Right lung (tissue), 10 donors: ENCODE measurements at places on chromosomes 7 and 10. TPM values are rescaled to one million over a fixed set of nuclear protein-coding genes. Genes with fewer than 3 reads are reported as not detected.

Gene TMEM213
- polyA plus RNA-seq, result 0.57 TPM

Gene TSPAN12
- 47.0 TPM for polyA plus RNA-seq

Gene CCL24
- polyA plus RNA-seq, result 0.42 TPM

Gene MAPK8
- polyA plus RNA-seq, result 73.7 TPM

Gene TSPAN15
- polyA plus RNA-seq, result 37.9 TPM
